Islet precursor cell (in vitro differentiated cells): ENCODE measurements at places on chromosomes 11 and 22.

DNA sequence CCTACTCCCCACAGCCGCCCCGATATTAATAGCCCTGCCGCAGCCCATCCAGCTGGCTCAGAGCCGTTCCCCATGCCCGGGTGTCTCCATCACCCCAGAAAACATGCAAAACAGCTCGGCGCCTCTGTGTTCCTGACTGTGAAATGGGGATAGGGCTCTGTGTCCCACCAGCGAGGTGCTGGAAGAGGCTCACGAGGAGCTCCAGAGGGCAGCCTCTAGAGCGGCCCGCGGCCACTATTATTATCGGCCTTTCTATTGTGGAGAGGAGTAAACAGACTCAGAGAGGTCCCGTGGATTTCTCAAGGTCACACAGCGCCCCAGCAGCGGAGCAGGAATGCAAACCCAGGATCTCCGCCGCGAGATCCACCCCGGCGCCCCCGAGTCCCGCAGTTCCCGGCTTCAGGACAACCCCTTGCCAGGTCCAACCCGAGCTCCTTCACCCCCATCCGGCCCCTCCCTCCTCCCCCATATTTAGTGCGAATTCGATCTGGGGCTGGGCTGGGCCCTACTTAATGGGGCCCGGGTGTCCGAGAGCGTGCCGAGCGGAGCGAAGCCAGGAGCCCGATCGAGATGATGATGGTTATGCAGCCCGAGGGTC lies at the start of gene ACTN3:
Gene ACTN3, plus strand, starts transcription at position 536 of the 598 bp plus-strand sequence. Its CDS starts 35 bp downstream, at position 571.
- peak; percentile 58 for DNase-seq

DNA sequence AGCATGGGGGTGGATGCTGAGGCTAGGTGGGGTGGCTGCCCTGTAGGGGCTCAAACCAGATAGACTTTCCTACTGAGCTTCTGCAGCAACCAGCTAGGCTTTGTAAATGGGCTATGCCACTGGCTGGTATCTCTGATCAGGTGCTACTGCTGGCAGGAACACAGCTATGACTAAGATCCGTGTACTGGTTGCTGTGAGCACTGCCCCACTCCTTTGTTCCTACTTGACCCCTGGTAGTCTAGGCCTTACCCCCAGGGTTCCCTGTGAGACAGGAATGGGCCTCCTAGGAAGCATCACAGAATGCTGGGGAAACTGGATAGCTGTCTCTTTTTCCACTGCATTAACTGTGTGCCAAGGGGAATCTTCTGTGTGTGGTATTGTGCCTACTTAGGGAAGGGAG lies 58.4 kb upstream of the GAB2 start:
- no peak for DNase-seq

- DNase-seq: no peak
These were observed 189.5 kb downstream of the PGR start for GRCh38 chr11:100940111-100940510.

GRCh38 chr22:41650821-41651220 lies 29.7 kb downstream of the XRCC6 start:
- no peak for DNase-seq

- DNase-seq: peak; percentile 97
These were observed 139.0 kb downstream of the ETS1 start for GRCh38 chr11:128448200-128448886.

DNA sequence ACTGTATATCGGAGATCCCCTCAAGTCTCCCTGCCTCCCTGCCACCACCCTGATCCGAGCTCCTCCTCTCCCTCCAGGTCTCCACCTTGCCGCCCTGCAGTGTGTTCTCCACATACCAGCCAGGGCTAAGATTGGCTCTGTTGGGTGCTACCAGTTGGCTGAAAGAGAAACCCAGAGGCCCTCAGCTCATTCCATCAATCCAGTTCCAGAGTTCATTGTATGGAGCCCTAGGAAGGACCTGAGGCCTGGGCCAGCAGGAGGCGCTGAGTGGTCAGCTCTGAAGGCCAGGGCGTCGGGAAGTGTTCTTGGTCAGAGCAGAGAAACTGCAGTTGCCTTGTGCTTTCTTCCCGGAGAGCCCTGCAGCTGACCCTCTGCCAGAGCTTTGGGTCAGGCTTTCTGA lies 2.2 kb upstream of the TOP3B start:
- DNase-seq: peak; percentile 78
